ENCODE measurements at places on chromosomes 12 and 14.

DNA sequence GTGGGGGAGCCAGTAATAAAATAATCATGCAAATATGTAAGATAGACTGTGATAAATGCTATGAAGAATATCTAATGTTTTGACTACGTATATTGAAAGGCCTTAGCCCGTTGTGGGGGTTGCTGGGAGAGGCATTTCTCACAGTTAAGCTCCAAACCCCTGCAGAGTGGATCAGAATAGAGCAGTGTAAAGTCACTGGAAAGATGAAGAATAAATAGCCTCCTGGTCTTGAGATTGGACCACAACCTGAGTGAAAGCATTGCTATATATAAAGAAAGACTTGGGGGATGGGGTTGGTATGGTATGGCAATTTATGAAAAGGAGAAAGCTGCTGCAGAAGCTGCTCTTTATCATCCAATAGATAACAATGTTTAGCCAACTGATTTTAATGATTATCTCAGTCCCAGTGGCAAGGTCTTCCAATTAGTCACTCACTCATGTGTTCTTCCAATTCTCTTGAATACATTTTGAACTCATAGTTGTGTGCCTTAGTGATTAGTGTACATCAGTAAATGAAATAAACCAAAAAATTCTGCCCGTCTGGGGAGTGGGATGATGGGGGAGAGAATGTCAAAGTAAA, 10.2 kb downstream of the PLEKHA5 start:
- no peak for DNase-seq

GRCh38 chr14:104494483-104494882, 85.1 kb upstream of the C14orf180 start:
- no peak for DNase-seq

- no peak for DNase-seq
These were observed 15.2 kb upstream of the CSRNP2 start for GRCh38 chr12:51098611-51099010.

DNA sequence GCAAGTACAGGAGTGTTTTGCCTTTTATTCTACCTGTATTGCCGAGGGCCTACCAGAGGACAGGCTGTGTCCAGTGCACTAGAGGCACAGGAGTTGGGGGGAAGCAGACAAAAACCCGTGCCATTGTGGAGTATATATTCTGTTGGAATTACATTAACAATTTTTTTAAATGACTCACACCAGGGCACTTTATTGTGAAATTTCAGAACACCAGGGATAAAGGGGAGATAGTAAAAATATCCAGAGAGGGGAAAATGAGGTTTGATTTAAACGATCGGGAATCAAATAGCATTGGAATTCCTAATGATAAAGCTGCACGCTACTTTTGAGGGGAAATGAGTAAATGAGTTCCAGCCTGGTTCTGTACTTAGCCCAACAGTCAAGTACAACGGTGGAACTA, 123.2 kb downstream of the PELI2 start:
- no peak for DNase-seq

DNA sequence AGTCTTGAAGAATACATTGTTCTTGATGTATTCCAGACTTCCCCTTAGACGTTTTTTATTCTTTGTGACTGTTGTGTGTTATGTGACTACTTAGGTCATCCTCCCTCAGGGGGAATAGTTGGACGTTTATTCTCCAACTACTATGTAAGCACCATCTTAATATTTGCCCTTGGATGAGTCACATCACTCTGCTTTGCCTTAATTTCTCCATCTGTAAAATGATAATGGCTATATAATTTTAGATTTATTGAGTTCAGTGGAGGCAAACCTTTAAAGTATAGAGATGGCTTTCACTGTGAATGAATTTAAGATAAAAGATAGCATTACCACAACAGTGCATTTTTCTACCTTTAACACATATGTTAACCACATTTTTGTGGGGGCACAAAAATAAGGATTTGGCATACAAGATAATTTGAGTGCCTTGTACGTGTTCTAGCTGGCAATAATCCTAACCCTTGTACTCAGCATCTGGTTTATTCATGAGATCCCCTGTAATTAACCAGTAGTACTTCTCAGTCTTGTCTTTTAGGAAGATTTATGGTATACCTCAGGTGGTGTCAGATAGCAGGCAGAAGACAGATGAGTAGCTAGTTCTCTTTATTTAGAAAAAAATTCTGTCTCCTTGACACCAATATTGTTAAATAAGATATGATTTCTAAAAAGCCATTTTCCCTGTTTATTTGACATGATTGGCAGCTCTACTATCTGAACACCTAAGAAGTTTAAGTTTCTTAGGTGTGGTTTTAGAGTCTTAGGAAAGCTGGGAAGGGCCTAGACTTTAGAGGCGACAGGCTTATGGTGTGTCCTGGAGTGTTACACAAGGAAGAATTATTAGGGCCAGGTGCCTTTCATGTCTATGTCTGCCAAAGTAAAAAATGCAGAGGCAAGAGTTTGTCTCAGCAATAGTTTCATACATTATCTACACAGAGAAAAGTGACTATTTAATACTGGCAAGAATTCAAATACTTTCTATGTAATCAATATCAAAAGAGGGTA, 152.3 kb downstream of the RAD51B start:
- no peak for DNase-seq

DNA sequence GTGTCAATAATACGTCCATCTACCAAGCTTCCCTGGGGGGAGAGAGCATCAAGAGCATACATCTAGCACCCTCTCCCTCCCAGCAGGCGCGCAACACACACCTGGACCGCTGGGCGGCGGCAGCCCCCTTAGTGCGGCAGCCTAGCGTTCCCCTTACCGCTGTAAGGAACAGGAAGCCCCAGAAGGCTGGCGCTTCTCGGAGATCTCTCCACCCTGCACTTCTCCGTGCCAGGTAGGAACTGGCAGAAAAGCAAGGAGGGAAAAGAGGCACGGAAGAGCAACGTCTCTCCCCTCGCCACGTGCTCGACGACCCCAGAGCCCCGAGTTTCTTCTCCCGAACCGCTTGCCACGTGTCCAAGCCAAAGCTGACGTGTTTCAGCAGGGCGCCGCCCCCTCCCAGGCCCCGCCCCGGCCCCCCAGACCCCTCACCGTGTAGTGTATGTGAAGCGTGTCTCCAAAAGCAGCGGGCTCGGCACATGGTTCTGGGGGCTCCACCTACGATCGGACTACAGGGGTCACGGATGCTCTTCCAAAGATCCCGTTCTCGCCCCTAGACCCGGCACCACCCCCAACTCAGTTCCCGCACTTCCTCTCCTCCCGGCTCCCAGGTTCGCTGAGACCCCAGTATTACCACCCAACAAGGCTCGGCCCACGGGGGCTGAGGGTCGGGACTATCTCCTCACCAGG, 532 bp downstream of the FKBP11 start:
- DNase-seq = peak; percentile 64

GRCh38 chr12:42612231-42612613, 22.7 kb upstream of the PRICKLE1 start:
- DNase-seq = no peak

DNA sequence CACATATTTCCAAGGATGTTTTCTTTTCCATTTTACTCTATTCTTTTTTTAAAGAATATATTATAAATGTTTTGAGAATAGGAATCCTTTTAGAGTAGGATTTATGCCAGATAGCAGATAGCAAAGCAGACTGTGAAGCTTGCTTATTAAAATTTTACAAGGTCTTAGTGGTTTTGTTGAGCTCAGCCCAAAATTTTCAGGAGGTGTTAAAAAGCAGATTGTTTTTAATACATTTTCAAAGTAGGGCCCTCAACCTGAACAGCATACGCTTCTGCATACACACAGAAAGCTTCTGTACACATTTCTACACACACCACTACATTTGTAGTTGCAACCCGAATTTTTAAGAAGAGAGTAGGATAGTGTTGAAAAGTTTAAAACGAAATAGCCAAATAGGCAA, 151.0 kb downstream of the EPS8 start:
- DNase-seq = no peak

- no peak for DNase-seq
These were observed 12.3 kb downstream of the MAP3K12 start for GRCh38 chr12:53486736-53487487.

- no peak for DNase-seq
These were observed 1.3 kb downstream of the CLEC7A start for GRCh38 chr12:10128687-10129086.

DNA sequence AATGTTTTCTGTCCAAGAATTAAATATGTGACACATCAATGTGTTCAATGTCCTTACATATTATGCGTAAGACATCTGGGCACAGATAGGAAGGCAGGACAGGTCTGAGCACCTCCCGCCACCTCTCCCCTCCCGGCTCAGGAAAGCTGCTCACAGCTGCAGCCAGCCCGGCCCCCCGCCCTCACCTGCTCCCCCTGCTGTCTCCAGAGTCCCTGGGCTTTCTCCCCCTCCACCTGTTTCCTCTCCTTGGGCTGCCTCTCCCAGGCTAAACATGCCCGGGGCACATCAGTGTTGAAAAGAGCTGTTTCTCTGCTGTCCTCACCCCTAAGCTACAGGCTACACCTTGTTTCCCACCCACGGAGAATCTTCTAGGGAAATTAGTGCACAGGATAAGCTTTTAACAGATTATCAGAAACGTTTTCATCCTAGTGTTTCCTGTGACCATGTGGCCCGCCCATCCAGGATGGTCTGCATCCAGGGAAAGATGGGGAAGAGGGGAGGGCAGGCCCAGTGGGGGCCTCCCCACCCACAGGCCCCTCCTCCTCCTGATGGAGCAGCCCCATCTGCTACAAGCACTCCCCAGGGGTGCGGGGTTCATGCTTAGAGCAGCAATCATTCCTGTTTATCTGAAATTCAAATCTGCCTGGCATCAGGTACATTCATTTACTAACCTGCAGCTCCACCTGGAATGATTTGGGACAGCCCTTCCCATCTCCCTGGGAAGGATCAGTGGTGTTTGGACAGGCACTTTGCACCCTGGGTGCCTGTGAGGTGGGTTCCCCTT, 273.8 kb upstream of the SFSWAP start:
- DNase-seq = no peak

DNA sequence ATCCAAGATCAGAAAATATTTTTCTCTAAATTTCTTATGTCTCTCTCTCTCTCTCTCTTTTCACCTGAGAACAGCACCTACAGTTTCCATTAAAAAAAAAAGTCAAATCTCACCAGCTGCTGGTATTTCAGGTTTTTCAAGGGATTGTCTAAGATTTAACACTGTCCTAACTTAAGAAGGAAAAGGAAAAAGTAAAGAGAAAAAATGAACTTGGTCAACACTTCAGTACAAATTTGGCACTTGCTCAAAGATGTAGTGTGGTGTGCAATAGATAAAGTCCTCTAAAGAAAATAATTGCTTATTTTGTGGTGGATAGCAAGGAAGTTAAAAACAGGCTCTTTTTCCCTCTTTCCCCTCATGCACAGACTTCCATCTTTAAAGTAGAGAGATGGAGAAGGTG, 416.2 kb downstream of the SOX5 start:
- no peak for DNase-seq

- no peak for DNase-seq
These were observed 198.1 kb upstream of the DIO3 start for GRCh38 chr14:101363261-101363555.

DNA sequence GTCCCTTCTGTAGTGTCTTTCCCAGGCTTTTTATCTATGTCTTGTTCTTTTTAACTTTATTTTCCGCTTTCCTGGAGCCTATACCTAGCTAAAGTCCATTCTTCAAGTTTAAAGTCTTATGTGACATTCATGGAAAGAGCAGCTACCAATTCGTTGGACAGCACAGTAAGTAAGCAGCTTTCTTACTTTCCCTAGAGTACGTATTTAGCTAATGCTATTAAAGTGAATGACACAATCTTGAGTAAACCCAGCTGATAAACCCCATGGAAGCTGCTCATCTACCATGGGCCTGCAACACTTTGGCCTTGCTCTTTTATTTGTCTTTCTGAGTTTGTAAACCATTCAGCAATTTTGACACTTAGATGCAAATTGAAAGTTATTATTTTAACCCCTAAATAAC, 30.0 kb downstream of the ALX1 start:
- DNase-seq = no peak

- no peak for DNase-seq
These were observed 257.7 kb downstream of the BTG1 start for GRCh38 chr12:91887957-91888356.

- DNase-seq = no peak
These were observed 156.4 kb downstream of the ATP23 start for GRCh38 chr12:58097741-58098140.

DNA sequence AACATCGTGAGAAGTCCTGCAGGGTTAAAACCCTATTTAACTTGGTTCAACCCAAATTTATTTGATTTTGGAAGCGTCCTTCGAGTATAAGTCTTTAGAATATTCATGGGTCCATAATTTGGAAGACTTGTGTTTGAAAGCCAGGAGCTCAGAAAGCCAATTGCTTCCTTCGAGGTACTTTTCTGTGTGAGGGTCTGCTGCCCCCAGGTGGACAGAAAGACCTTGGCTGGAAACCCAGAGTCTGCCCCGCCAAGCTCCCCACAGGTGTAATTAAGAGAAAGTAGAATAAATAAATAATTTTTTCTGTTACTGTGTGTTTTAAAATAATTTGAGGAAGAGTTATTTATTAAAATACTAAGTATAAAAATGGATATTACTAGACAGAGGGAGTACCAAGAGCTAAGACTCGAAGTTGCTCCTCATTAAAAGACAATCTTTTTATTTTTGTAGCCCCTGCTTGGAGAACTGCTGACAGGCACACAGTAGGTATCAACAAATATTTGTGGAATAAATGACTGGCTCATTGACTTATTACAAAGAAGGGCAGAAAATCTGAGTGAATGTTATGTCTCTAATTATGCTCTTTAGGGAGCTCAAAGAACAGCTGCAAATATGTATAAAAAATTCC, 105.8 kb downstream of the PAH start:
- no peak for DNase-seq

GRCh38 chr14:72519543-72519942, 374.4 kb downstream of the DPF3 start:
- no peak for DNase-seq

DNA sequence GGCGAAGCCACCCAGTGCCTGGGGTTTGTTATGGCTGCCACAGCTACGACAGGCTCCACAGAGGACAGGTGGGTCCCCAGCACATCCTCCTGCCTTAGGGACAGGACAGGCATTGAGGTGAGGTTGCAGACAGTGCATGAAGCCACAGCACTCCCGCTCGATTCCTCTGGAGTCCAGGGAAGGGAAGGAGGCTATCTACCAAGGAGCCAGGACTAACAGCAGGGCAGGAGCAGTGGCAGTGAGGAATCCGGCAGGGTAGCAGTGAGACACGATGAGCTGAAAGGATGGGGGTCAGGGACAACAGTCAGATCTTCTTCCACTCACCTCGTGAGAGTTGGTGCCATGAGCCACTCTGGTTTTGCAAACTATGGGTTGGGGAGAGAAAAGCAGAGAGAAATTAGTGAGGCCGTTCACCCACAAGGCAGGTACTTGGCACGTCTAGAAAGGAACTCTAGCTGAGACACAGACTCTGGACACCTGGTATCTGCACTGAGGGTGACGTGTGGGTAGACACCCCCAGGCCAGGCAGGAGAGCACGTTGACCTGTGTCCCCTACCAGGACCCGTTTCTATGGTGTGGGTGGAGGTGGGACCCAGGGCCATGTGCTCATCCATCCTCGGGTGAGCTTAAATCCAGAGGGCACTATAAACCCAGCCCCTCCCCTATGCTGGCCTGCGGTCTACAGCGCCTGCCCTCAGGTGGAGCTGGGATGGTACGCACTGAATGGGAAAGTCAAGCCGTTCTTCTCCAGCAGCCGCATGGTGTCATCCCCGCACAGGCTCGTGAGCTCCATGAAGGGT, 39.3 kb downstream of the CHGA start:
- no peak for DNase-seq

- DNase-seq = no peak
These were observed 5.0 kb upstream of the POP5 start for GRCh38 chr12:120586206-120586605.

All from stimulated activated CD8-positive, alpha-beta memory T cell treated with anti-CD3 and anti-CD28 coated beads, Interleukin-2, amount 100 ng/mL, for 1 hour (primary cell).